ENCODE measurements at places on chromosomes 2 and 18. TPM values are rescaled to one million over a fixed set of nuclear protein-coding genes. Genes with fewer than 3 reads are reported as not detected.

GRCh38 chr18:45627204-45627526 is 11.9 kb downstream of the SLC14A2 start:
- no peak for DNase-seq

GRCh38 chr2:190887089-190887488 is 6.5 kb downstream of the GLS start:
- DNase-seq, result no peak

DNA sequence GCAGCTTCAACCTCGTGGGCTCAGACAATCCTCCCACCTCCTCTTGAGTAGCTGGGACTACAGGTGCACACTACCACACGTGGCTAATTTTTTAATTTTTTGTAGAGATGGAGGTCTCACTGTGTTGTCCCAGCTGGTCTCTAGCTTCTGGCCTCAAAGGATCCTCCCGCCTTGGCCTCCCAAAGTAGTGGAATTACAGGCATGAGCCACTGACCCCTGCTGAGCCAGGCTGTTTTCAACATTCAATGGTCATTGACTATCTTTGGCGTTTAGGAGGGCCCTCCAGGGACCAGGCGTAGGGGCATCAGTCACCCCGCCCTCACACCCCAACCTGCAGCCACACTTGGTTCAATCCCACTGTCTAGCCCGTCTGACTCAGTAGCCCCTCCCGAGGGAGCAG is 5.2 kb downstream of the MZT2B start:
- no peak for DNase-seq

DNA sequence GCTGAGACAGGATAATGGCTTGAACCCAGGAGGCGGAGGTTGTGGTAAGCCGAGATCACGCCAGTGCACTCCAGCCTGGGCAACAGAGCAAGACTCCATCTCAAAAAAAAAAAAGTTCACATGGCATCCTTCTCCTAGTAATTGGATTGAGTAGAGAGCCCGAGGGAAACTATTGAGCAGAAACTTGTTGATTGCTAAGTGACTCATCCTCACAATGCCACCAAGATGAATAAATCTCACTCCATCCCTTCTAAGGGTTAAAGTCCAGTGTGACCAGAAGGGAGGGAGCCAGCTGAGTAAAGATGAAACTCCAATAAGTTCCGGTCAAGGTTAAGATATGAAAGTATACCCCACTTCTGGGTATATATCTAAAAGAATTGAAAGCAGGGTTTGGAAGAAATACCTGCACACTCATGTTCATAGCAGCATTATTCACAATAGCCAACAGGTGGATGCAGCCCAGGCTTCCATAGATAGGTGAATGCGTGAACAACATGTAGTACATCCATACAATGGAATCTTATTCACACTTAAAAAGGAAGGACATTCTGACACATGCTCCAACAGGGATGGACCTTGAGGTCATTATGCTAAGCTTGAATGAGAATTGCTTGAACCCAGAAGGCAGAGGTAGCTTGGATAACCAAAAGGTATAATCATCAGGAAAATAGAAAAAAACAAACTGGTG is 13.0 kb upstream of the FHL2 start:
- DNase-seq, result no peak

DNA sequence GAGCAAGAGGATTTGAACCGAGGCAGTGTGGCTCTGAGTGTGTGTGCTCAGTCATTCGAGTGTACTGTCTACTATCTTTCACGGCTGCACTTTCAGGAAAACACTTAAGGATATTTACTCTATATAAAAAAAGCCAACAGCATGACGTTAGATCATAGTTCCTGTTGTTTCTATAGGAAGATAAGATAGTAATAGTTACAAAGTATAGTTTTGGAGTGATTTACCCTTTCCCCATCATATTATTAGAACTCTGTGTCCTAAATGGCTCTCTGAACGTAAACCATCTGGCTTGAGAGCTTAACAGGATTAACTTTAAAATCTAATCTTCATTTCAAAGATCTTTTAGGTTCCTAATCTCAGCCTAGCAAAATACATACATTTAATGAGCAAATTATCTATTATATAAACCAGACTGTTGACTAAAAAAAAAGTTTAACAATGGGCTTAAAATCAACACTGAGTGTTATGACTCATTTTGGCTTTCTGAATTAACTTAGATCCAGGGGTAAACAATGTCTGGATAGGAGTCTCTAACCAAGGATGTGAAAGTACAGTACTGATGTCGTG is 150.3 kb upstream of the DNMT3A start:
- no peak for DNase-seq

- no peak for DNase-seq
Observed at GRCh38 chr2:151243468-151243867, 18.2 kb downstream of the RBM43 start.

GRCh38 chr18:30925795-30926194 is 116.7 kb downstream of the DSC3 start:
- no peak for DNase-seq

The IL36A gene
- polyA plus RNA-seq, result not detected

- DNase-seq, result no peak
Observed at GRCh38 chr18:34548120-34548972, 161.8 kb upstream of the DTNA start.

GRCh38 chr2:53641290-53641689 is 126.3 kb upstream of the CHAC2 start:
- DNase-seq, result no peak

- peak; percentile 90 for DNase-seq
Observed at GRCh38 chr2:28356095-28356911, 36.4 kb upstream of the FOSL2 start.

DNA sequence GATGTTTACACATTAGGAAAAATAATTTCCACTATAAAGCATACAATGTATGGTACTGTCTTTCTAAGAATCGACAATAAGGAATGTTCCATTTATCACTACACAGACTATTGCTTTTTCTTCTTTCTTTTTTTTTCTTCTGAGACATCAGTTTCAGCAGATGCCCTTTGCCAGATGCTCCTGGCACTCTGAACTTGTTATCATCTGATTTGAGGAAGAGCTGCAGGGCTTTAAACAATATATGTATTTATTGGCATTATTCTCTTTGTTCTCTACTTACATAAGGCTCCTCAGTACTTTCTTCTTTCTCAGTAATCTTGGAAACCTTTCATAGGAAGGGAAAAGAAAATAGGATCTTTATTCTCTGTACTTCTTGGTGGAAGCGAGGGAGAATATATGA is 45.0 kb upstream of the AGPS start:
- DNase-seq, result no peak

The DYNAP gene
- not detected for polyA plus RNA-seq

- no peak for DNase-seq
Observed at GRCh38 chr2:130828461-130828860, 8.3 kb upstream of the ARHGEF4 start.

The COBLL1 gene
- 26.4 TPM for polyA plus RNA-seq

The GPR155 gene
- 3.0 TPM for polyA plus RNA-seq

- DNase-seq, result no peak
Observed at GRCh38 chr2:170022692-170023091, 155.3 kb upstream of the MYO3B start.

The SERPINB3 gene
- not detected for polyA plus RNA-seq

The CCDC74B gene
- polyA plus RNA-seq, result 4.7 TPM

DNA sequence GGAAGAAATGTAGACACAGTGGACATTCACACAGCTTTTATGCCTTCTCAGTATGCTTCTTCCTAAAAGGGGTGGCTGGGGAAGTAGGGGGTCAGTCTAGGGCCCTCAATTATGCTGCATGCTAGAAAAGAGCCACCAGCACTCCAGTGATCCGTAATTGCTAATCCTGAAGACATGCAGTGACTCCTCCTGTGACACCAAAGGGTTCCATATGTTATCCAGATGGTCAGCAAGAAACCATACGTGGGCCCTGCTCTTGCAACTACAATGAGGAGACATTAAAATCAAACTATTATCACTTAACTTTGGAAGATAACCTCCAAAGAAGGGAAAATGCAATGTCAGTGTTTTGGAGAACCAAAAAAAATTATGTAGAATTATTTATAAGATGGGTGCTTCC is 143.4 kb upstream of the LYPD1 start:
- no peak for DNase-seq

DNA sequence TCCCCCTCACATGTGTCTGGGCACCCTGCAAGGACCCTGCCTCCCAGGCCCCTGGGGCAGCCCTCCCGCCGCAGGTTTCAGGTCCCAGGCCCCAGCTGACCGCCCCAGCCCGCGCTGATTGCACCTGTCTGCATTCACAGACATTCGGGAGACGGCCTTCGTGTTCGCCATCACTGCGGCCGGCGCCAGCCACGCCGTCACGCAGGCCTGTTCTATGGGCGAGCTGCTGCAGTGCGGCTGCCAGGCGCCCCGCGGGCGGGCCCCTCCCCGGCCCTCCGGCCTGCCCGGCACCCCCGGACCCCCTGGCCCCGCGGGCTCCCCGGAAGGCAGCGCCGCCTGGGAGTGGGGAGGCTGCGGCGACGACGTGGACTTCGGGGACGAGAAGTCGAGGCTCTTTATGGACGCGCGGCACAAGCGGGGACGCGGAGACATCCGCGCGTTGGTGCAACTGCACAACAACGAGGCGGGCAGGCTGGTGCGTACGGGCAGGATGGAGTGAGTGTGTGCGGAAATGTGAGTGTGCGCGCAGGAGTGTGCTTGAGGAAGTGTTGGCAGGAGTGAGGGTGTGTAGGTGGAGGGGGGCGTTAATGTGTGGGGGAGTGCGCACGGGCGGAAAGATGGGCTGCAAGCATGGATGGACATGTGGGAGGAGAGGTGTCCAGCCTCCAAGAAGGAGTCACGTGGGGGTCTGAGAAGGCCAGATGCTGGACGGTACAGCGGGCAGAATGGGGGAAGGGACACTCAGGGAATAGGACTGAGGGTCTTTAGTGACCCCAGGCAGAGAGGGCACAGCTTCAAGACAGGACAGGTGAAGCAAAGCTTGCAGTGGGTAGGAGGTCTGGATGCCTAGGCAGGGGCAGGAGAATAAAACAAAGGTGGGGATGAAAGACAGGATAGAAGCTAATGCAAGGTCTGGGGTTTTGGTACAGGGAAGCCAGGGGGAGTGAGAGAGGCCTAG is 9.0 kb upstream of the WNT10A start:
- DNase-seq, result no peak

DNA sequence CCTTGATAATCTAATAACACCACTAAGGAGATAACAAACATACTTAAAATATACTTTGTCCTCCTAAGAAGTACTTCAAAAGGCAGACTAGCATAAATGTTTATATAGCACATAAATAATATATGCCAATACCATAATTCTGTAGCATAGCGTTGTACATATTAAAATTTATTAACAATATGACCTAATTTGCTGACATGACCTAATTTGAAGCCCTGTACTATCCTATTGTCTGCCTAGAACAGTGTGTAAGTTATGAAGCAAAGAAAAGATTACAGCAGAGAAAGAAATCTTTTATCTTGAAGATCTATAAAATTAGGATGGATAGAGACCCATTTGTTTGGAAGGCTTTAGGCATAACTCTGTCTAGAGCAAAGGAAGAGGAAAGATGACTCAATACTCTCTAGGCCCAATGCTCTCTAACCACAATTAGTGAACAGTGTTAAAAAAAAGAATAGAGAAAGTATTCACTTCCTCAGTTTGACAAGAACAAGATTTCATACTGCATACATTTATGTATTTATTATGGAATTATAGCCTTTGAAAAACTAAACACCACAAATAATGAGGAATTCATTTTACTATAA is 231.3 kb downstream of the ZRANB3 start:
- no peak for DNase-seq

GRCh38 chr2:135803278-135803677 is 33.7 kb downstream of the LCT start:
- DNase-seq, result no peak

The DNAH7 gene
- 7.4 TPM for polyA plus RNA-seq

The PMAIP1 gene
- 3.3 TPM for polyA plus RNA-seq

GRCh38 chr2:85806358-85807118 is 52.7 kb downstream of the ATOH8 start:
- no peak for DNase-seq

- DNase-seq, result no peak
Observed at GRCh38 chr2:120576509-120577474, 158.9 kb upstream of the GLI2 start.

GRCh38 chr2:223548194-223548593 is 54.0 kb downstream of the SCG2 start:
- DNase-seq, result no peak

The LRRC30 gene
- 0.29 TPM for polyA plus RNA-seq

- DNase-seq, result no peak
Observed at GRCh38 chr2:134169788-134170187, 84.1 kb upstream of the MGAT5 start.

The COL4A4 gene
- polyA plus RNA-seq, result 8.9 TPM

DNA sequence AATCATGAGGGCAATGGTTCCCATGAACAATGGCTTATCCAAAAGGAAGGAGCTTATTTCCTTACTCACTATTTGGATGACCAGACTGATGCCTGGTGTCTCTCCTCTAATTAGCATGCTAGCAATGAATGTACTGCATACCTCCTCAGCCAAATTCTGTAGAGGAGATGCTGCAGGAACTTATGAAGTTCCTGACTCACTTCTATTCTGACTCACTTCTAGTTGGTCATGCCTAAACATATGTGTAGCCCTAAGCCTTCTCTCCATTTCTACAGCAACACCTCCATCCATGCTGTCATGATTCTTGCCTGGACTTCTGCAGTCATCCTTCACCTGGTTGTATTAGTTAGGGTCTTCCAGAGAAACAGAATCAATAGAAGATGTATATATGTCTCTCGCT is 59.9 kb upstream of the MRPS9 start:
- DNase-seq, result no peak

DNA sequence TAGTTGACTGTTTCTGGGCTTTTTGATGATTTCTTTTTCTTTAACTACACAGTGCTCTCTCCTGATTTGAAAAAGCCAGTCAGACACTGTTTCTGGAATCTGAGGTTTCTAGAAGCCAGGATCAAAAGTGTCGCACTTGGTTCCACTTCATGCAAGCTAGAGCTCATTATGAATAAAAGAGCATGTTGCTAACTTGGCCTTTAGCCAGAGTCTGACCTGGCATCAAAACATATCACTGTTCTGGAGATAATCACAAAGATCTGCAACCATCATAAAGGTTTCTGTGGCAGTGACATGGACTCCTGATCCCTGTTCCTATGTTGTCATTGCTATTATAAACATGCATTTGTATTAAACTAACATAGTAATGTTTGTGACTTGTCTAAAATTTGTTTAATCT is 76.1 kb upstream of the MAPRE2 start:
- no peak for DNase-seq

The OTOF gene
- polyA plus RNA-seq, result not detected

GRCh38 chr2:197560146-197560665 is 44.3 kb downstream of the MOB4 start:
- no peak for DNase-seq

GRCh38 chr18:62637807-62638687 is 77.3 kb upstream of the PHLPP1 start:
- no peak for DNase-seq

GRCh38 chr2:38524580-38524979 is 78.1 kb downstream of the HNRNPLL start:
- no peak for DNase-seq

- DNase-seq, result no peak
Observed at GRCh38 chr2:230327418-230328154, 593 bp downstream of the SP140L start.

- DNase-seq, result no peak
Observed at GRCh38 chr2:172677363-172677762, 58.3 kb upstream of the RAPGEF4 start.

The IL1F10 gene
- not detected for polyA plus RNA-seq
